ENCODE measurements at places on chromosomes 5 and 9.

DNA sequence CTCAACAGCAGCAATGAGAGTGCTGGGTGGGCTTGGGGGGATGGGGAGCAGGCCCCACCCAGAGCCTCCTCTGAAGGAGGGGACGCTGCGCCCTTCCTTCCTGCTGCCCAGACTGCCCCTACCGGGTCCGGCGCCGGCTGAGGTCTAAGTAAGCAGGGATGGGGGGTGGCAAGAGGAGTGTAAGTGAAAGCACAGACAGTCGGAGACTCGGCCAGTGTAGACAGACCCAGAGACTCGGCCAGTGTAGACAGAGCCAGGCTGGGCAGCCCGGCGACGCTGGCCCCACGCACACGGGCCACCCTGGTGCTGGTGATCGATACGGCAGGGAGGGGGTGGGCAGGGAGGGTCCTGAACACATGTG lies 7.4 kb upstream of the ENTPD8 start:
- DNase-seq = no peak

DNA sequence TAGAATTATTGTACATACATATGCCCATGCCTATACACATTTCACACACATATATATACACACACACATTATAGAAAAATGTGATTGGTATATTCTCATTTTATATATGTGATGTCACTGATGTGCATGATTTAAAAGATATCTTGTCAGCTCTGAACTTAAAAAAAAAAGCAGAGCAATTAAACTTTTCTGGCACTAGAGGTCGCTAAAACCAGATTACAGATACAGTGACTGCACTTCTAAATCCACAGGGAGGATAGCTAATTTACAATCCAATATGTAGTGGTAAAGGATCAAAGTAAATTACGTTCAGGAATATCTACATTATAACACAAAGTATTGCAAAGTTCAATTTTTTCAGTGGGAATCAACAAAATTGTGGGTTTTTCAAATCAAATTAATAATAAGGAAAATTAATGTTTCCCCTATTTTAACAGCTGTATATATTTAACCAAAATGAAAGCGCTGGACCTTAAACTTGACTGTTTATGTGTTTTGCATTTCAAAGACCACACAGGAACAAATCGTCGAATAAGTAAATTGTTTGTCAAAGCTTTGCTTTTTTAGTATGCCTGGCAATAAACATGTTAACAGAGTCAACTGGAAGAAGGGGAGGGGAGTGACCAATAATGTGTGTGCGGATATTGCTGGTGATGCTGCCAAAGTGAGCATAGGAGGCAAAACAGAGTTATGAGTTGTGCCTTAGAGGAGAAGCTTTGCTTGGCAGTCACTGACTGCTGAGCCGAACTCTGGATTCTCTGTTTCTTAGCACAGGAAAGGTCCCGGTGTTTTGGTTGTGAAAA lies 1201.4 kb upstream of the C9orf72 start:
- peak; percentile 38 for DNase-seq

GRCh38 chr9:83327323-83327722 lies 210.9 kb downstream of the FRMD3 start:
- DNase-seq = no peak

DNA sequence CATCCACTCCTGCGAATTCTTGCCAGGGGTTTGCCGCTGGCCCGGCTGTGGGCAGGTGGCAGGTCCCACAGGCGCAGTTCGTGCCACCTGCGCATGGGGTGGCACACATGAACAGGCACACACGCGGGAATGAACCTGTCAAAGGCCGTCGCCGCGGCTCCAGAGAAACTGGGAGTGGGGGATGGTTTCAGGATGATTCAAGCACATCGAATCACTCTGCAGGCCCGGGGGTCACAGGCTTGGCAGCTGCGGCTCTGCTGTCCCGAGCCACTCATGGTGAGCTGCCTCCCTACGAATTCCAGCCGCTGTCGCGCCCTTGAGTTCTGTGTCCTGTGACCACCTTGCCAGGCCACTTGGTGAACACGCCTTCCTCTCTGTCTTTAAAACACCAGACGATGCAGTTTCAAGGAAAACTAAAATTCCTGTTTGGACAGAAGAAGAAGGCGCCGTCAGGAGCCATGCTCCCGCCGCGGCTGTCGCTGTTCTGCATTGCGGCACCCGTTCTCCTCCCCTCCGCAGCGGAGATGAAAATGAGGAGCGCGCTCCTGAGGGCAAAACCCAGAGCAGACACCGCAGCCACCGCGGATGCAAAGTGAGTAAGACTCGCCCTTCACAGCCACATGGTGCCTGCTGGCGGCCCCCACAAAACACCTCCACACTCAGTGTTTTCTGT lies 15.4 kb upstream of the EXOC3 start:
- no peak for DNase-seq

DNA sequence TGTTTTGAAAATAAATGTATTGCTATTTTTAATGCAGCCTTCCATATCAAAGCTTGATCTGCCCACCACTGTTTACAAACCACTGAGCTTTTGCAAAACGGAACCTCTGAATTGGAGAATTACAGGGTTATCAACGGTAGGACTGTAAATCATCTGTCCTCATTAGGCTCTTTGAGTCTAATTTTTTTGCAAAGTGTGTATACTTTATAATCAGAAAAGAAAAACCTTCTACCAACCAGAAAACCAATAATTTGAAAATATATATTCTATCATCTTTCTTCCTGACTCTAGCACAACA lies 6.8 kb upstream of the SLC2A8 start:
- no peak for DNase-seq

- DNase-seq = no peak
Observed at GRCh38 chr9:17481565-17481964, 97.3 kb upstream of the SH3GL2 start.

DNA sequence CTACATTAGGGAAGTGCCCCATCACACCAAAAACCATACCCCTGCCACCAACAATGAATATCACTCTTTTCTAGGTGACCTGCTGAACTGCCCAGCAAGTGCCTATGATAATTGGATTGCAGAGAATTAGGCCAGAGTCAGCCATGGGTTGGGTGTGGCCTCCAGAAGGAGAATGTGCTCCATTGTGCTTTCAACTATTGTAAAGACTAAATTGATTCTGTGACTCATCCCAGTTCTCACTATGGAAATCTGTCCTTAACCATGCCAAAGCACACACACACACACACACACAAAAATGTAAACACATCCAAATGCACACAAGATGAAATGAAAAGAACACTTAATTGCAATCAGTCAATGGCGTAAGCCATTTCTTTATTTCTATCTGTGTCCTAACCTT lies 25.7 kb downstream of the DRD1 start:
- DNase-seq = no peak

GRCh38 chr9:117224695-117225094 lies 190.2 kb downstream of the ASTN2 start:
- DNase-seq = no peak

DNA sequence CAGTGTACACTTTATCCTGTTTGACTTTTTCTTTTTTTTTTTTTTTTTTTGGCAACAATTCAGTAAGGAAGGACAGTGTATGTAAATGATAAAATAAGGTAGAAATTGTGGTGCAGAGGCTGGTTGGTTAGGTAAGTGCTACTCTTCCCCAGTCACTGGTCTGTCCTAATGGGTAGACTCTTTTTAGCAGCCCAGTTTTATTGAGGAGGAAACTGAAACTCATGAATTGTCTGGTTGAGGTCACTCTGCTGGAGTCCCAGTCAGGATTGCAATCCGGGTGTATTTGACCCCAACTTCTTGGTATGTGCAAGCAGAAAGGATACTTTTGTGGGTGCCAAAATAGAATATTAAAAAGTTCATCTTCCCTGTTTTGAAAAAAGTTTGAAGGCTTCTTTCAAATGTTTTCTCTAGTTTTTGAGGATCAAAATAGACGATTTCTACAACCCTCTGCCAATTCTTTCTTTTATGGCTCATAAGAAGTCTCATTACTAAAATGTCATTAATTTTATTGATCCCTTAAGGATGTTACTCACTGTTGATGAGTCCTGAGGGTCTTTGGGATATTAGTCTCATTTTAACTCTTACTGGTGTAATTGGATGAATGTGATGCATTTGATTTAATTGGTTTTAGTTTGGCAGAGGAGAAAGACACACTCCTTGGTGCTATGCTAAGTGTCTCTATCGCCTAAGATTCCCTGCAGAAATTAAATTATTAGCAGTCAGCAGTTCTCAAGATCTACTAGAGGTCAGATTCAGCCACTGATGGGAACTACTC lies 171.9 kb downstream of the KDM4C start:
- peak; percentile 39 for DNase-seq

DNA sequence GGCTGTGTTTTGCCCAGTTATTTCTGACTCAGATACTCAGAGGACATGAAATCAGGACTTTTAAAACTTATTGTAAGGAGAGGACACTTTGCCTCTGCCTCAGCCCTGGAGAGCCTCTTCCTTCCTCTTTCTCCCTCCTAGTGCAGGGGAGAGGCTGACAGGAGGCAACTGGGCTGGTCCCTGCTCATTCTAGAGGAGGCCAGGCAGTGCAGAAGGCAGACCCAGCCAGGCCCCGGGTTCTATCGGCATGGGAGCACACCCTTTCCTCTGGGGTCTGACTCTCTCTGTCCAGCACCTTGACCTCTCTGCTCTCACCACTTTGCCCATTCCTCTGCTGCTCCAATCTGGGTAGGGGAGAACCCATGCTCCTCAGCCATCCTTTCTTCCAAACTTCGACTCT lies 16.0 kb upstream of the SMIM32 start:
- DNase-seq = no peak

- DNase-seq = peak; percentile 32
Observed at GRCh38 chr5:71475788-71476384, 20.4 kb downstream of the BDP1 start.

- no peak for DNase-seq
Observed at GRCh38 chr9:38700695-38701094, 19.2 kb downstream of the FAM240B start.

DNA sequence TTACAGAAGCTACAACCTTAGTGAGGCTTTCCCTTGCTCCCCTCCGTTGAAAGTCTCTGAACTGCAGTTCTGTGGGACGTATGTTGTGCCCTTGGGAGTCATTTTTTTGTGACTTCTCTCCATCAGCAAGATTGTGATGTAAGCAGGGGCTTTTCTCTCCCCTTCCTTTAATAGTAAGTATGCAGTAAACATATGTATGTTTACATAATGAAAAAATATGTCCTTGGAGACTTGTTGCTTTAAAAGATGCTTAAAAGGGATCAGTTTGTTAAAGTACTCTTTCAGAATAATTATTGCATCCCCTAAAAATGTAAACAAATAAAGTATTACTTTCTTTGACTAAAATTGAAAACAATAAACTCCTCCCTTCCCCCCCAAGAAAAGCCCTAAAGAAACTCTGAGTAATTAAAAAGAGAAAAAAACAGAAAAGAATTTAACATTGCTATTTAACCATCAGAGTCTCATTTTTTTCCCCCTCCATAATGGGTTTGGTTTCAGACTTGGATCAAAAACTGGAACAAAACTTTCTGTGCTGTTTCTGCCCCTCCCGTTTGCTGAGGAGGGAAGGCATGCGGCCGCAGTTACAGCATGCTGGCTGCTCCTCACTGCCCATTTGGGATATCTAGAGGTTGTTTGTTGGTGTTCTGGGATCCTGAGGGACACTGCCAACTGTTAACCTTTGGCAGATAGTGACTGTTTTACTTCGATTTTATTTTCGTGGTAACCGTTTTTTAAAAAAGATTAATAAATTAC lies 40.2 kb downstream of the TRIO start:
- no peak for DNase-seq

DNA sequence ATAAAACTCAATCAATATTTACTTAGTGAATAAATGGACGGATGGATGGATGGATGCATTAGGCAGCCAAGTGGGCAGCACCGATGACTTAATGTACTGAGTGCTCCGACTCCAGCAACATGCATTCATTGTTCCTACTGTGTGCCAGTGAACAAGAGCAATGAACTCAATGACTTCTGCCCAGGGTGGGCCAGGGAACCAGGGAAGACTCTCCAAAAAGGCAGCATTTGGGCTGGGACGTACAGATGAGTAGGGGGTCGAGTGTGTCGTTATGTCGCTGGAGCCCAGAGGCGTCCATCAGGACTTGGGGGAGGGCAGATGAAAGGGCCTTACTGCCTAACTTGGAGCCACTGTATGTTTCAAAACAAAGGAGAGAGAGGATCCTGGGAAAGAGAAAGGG lies 126.4 kb downstream of the KCNIP1 start:
- no peak for DNase-seq

GRCh38 chr9:111920531-111920930 lies 23.9 kb downstream of the UGCG start:
- DNase-seq = no peak

- no peak for DNase-seq
Observed at GRCh38 chr5:172904643-172905345, 54.4 kb upstream of the RPL26L1 start.

DNA sequence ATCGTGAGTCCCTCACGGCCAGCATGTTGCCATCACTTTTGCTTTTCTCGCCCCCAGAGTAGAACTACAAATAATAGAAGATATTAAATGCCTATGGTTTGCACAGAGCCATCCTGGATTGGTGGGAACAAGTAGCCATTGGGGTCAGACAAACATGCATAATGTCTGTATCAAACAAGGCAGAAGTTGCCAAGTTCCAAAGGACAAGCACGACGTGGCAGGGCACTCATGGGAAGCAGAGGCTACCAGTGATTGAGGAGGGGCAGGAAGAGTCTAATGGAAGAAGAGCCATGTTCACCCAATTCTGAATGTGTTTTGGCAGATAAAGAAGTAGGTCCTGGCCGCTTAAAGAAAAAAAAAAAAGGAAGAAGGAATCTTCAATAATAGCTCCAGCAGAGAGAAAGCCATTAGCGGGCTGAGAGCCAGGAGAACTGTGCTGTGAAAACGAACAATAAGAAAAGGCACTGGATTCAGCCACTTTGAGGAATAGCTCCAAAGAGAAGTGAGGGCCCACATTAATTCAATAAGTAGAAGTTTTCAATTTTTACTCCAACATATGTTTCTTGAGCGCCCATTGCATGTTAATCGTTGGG lies 153.7 kb upstream of the ADCY2 start:
- no peak for DNase-seq

Measured in hematopoietic multipotent progenitor cell treated with erythropoietin and hydrocortisone succinate and interleukin-3 and kit ligand, for 8 days (in vitro differentiated cells).